ENCODE measurements at places on chromosomes 3 and 15.

DNA sequence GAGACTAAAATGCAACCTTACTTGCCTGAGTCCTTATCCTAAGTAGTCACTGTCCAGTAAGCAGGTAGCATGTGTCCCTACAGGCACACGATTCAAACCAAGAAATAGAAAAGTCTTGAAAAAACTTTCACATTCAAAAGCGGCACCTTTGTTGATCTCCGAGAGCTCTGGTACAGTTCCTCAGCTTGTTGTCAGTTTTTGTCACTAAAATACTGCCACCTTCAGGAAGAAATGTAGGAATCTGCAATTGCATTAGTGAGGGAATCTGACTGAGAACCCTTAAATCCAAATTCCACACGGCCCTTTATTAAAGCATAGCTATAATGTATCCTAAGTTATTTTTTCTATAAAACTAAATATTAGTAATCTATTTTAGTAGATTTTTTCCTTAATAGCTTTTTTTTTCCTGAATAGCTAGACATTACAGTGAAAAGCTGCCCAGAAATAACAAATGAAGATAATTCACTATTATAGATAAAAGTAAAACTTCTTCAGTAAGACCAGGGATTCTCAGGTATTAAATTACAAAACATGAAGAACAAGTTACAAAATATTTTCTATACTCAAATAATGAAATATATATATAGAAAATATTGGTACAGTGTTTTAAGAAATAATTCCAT is 44.0 kb downstream of the CCDC54 start:
- DNase-seq, result peak; percentile 46

- no peak for DNase-seq
Measured at GRCh38 chr15:25850154-25851111, 12.7 kb downstream of the ATP10A start.

GRCh38 chr3:70856414-70857162 is 544.1 kb upstream of the MDFIC2 start:
- no peak for DNase-seq

DNA sequence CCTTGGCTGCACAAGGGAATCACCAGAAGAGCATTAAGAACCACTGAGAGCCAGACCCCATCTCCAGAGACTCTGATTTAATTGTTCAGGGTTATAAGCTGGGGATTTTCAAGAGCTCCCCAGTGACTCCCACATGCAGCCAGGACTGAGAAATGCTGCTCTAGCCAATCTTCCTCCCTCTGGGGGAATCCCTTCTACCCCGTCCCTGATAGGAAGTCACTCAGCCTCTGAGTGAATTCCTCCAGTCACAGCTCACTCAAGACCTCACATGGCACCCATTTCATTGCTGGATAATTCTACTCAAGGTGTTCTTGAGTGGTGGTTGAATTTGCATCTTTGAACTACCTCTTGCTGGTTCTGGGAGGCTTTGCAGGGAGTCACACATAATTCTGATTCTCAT is 10.7 kb downstream of the CCR3 start:
- no peak for DNase-seq

GRCh38 chr3:70312336-70312735 is at the start of gene MDFIC2:
Gene MDFIC2 (minus strand): TSS chr3:70312638. CDS start chr3:70311973, 665 bp downstream.
- no peak for DNase-seq

GRCh38 chr15:56530157-56530556 is 65.2 kb upstream of the MNS1 start:
- no peak for DNase-seq

DNA sequence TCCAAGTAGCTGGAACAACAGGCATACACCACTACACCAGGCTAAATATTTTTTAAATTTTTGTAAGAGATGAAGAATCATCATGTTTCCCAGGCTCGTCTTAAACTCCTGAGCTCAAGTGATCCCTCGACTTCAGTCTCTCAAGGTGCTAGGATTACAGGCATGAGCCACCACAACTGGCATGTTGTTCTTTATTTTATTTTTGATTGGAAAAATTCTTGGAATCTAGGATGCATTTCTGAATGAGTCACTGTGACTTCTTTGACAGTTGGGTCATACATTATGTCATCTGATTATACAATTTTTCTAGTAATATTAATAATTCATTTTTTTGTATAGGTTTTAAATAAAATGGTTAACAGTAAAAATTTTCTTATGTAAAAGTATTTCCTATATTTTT is 870.2 kb downstream of the SI start:
- no peak for DNase-seq

DNA sequence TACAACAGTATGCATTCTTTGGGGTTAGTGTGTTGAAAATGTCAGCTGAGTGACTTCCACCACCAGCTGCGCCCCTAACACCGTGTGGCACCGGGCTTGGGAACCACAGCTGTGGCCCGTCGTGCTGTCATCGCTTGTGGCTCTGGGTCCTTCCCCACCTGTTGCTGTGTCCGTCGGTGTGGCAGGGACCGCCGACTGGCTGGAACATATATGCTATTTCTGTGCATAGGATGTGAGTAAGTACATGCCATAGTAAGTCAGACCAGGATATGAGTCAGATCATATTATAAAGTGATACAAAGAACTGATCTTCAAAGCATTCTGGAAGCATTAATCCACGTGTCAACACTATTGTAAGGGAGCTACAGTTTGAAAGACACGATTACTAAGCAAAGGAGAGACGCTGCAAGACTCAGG is 31.9 kb downstream of the EHD4 start:
- DNase-seq, result no peak

DNA sequence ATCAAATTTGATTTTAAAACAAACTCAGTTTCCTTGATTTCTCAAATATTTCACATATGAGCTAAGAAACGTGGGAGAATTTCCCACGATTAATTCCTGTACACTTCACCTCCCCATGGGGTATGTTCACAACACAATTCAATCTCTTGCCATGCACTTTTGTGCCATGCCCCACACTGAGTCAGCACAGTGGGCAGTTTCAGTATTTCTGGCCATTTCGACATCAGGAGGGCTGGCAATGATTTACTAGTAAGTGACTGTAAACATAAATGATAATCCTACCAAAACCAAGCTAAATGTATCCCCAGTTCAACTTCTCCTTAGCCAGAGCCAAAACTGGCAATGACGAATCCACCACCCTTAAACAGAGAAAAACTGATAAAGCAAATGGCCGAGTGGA is 293.6 kb downstream of the FGF12 start:
- no peak for DNase-seq

- peak; percentile 71 for DNase-seq
Measured at GRCh38 chr15:29952225-29952624, 130.0 kb upstream of the TJP1 start.

DNA sequence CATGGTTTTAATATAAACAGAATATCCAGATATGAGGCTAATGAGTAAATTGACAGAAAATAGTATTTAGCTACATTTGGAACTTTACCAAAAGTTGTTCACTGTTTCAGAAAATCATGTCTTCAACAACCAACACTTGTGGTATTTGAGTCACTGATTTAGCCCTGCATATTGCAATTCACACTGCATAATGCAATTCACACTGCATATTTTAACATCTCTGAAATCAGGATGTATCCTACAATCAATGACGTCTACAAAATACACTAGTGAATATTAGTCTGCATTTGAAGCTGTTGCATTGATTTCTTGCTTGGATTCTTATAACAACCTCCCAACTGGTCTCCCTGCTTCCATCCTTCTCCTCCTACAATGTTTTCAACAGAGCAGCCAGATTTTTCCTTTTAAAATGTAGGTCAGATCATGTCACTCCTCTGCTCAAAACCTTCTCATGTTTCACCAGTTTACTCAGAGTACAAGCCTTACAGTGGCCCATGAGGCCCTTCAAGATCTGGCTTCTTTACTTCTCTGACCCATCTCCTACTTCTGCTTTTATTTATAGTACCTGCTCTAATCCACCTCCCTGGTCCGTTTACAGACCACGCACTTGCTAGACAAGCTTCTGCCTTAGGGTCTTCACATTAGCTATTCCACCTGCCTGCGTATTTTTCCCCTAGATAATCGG is 11.4 kb upstream of the RAB11A start:
- DNase-seq, result no peak

DNA sequence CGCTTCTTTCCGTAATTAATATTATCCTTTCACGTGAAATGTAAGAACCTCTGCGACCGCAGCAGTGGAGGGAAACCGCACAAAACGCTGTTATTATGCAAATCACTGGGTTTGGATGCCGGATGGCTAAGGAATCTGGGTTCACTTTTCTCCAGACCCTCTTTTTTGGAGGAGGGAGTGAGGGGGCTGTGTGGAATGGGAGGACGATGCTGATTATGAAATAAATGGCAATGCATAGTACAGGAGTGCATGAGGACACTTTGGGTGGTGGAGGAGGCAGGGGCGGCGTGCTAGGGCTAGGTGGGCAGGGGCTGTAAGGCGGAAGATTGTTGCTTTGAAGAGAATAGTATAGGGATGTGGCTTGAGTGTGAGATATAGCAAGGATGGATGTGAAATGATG is 1.8 kb downstream of the CADM2 start:
- no peak for DNase-seq

GRCh38 chr3:177610686-177611633 is 413.7 kb upstream of the TBL1XR1 start:
- DNase-seq, result no peak

DNA sequence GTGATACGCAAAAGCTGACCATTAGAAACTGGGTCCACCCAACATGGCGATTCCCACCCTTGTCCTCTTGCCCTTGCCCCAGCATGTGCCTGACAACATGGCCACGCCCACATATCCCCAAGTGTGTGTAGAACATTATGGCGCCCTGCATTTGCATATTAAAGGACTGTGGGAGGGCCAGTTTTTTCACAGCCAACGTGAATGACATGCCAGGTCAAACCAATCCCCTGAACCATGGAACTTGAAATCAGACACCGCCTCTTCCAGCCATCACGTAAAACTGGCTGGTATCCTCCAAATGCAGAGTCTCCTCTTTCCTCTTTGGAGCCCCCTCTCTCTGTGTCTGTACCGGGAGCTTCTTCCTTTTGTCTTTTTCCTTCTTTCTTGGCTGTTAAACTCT is 156.7 kb upstream of the EPHA6 start:
- DNase-seq, result no peak

DNA sequence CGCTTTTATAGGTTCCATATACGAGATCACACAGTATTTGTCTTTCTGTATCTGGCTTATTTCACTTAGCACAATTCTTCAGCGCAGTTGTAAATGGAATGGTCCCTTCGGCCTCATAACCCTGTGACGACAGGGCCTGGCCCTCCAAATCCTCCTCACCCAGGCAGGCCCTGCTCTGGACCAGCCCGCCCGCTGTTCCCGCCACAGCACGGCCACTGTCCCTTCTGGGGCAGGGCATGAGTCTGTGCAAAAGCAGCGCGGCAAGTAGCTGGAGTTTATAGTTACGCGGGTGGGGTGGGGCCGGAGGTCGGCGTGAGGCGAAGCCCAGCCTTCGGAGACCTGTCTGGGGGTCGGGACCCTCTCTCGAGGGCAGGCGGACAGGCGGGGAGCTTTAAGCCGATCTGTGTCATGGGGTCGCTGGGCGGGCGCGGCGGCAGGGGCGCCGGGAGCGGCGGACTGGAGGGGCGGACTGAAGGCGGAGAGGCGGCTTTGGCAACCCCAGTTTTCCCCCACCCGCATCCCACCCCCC is 543 bp downstream of the ARPIN start:
- no peak for DNase-seq

- no peak for DNase-seq
Measured at GRCh38 chr3:30263925-30264313, 342.5 kb upstream of the TGFBR2 start.

- no peak for DNase-seq
Measured at GRCh38 chr3:14297784-14298236, 104.6 kb upstream of the SLC6A6 start.

DNA sequence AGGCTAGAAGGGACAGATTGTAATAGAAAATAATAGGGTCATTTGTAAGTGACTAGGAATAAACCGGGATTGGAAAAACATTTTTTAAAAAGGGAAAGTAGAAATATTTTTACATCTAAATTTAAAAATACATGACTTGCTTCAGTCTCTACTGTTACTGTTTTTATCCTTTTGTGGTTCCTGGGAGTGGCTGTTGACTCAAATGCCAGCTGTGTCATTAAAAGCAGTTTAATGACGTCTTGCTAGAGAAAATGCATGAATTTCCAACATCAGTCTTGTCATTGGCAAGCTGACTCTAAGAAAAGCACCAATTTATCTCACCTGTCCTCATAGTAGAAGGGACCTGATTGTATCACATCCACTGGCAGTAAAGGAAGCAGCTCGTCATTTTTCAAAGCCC is 16.7 kb upstream of the LCMT2 start:
- DNase-seq, result no peak

DNA sequence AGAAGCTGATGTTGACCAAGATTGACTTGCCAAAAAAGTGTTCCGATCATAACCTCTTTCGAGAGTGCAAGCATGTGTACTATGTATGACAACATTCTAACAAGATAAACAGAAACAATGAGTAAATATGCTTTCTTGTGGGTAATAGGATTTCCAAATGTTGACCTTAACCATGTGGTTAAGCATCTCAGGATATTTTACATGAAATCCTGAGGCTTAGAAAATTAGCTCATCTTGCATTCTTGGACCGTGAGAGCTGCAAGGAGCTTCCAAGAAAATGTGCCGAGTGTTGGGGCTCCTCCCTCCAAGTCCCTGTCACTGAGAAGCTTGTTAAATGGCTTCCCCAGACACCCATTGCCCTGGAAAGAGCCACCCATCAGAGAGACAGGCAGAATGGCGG is 50.1 kb downstream of the C3orf20 start:
- no peak for DNase-seq

DNA sequence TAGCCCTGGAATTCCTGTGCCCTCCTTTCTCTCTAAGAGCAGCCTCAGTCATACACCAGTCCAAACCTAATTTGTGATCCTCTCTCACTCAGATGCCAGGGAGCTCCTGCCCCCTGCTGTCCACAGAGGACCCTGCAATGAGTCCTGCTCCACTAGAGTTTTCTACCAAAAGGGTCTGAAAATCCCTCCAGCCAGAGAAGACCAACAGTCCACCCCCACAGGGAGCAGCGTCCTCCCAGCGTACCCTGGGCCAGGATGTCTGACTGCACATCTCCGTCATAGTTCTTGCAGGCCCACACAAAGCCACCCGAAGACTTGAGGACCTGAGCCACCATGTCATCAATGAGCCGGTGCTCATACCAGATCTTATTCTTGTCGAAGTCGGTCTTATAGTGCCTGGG is 15.4 kb downstream of the IDH2 start:
- DNase-seq, result no peak

DNA sequence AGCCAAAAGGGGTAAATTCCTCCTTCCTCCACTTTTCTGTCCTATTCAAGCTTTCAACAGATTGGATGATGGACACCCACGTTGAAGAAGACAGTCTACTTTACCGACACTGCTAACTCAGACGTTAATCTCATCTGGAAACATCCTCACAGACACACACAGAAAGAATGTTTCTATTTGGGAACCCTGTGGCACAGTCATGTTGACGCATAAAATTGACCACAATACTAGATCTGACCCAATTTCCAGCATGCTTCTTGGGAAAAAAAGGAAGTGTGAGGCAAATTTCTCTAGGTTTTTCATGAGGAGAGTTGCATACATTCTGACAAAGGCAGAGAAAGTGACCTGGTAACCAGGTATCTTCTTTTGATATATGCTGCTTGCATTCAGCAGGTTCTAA is 594.1 kb downstream of the FGF12 start:
- no peak for DNase-seq

GRCh38 chr3:18483226-18483625 is 58.1 kb upstream of the SATB1 start:
- DNase-seq, result no peak
